ENCODE measurements at places on chromosomes 7 and 10. TPM values are rescaled to one million over a fixed set of nuclear protein-coding genes. Genes with fewer than 3 reads are reported as not detected.

C10orf53 gene
- not detected for polyA plus RNA-seq

C7orf57 gene
- 4.4 TPM for polyA plus RNA-seq

ZNF503 gene
- 43.6 TPM for polyA plus RNA-seq

UNC5B gene
- polyA plus RNA-seq = 19.4 TPM

RAMP3 gene
- polyA plus RNA-seq = 18.4 TPM

SPDYE11 gene
- 1.1 TPM for polyA plus RNA-seq

CHAT gene
- not detected for polyA plus RNA-seq

CRHR2 gene
- 0.12 TPM for polyA plus RNA-seq

LIPJ gene
- polyA plus RNA-seq = 0.19 TPM
